Activated CD4-positive, alpha-beta memory T cell treated with anti-CD3 and anti-CD28 coated beads, Interleukin-2, amount 10 ng/mL, durations not matched to agents 7 days and 5 days (primary cell): ENCODE measurements at places on chromosomes 6 and 20.

GRCh38 chr6:16688984-16689636 lies 72.2 kb downstream of the ATXN1 start:
- no peak for DNase-seq

GRCh38 chr6:119334535-119335264 lies 14.9 kb downstream of the MAN1A1 start:
- no peak for DNase-seq

- peak; percentile 62 for DNase-seq
These were observed at the start of gene ECI2 for GRCh38 chr6:4134841-4135664. ECI2 (minus strand) TSS chr6:4135575; CDS start chr6:4135560, 15 bp downstream.

DNA sequence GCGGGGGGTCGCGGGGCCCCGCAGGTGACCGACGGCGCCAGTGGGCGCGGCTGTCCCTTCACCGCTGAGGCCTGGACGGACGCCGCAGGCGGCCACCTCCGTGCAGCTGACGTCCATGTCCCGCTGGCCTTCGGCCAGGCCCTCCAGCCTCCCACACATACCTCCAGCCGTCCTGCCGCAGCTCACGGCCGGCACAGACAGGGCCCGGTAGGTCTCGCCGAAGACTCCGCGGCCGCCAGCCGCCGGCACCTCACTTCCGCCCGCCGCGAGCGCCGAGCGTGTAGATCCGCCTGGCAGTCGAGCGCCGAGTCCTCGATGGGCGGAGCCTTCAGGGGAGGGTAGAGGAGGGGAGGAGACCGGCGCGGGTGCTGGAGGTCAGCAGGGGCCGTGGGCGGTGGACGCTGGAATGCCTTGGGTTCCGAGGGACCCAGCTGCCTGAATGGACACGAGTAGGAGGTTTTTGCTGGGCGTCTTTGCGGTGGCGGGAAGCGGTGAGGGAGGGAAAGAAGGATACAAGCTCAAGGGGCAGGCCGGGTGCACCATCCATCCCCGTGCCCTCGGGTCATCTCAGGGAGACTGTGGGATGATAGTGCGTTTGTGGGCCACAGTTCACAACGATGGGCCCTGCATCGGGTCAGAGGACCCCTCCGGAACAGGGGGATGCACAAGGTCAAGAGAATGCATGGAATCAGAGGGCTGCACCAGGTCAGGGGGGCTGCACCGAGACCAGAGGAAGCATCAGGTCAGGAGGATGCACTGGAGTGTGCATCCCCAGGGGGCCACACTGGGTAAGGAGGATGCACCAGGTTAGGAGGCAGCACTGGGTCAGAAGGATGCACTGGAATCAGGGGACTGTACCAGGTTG lies at the start of gene EXOC2:
EXOC2 (minus strand) TSS at position 282 of the 865 bp plus-strand sequence. CDS start 55,321 bp downstream, outside the sequence.
- DNase-seq: peak; percentile 90

DNA sequence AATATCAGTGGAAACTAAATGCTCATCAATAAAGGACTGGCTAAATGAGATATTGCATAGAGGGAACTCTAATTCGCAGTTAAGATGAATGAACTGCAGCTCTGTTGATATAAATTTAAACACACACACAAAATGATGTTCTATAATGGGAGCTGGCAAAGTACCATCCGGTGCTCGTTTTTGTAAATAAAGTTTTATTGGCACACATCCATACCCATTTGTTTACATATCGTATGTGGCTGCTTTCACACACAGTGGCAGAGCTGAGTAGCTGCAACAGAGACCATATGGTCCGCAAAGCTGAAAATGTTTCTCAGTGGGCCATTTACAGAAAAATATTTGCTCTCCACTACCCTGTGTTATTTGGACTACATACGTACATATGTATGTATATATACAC lies 120.7 kb downstream of the EDN3 start:
- no peak for DNase-seq

DNA sequence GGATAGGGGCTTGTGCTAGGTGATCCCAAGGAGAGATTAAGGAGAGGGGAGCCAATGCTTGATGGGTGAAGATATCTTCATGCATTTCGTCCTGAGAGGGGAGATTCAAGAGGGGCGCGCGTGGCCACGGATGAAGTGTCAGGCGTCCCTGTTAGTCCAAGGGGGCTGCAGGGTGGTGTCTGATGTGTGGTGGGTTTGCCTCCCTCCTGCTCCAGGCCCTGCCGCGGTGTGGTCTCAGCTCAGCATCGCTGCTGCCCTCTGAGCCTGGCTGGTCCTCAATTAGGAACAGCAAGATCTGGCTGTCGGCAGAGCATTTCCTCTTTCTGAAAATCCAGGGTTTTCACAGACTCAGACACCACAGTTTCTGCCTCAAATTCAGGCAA lies 318.0 kb downstream of the THBS2 start:
- DNase-seq: no peak

DNA sequence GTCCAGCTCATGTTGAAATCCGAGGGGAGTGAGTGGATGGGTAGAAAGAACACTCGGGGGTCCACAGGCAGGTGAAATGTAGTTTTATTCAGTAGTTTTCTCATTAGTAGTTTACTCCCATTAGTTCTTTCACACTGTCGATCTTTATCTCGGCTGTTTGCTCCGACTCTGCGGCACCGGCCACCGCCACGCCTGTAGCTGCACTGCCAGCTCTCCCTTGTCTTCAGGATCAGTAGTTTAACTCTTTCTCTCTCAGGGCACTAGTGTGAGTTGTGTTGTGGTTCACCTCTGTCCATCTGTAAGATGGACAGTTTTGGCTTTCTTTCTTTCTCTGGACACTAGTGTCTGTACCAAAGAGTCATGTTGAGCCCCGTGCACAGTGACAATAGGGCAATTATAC lies 195.7 kb downstream of the LMBRD1 start:
- no peak for DNase-seq

GRCh38 chr6:11094411-11094851 lies 797 bp downstream of the SMIM13 start:
- peak; percentile 63 for DNase-seq

- no peak for DNase-seq
These were observed 46.4 kb downstream of the CNR1 start for GRCh38 chr6:88119769-88120168.
